ENCODE measurements at places on chromosomes 16 and 17. TPM values are rescaled to one million over a fixed set of nuclear protein-coding genes. Genes with fewer than 3 reads are reported as not detected.
A peak's percentile ranks its signal among the peaks of the same experiment; 100 is the strongest.

- H3K4me3 ChIP-seq: no peak overlapping the region
- H3K27ac ChIP-seq: no peak overlapping the region
- peaks cover 3% of the 10 kb centered on the region for H3K27me3 ChIP-seq
- DNase-seq: no peak
- H3K4me1 ChIP-seq: no peaks in the 10 kb centered on the region
Measured at GRCh38 chr16:49019831-49020230, 261.8 kb downstream of the CBLN1 start.

- H3K27me3 ChIP-seq: no peaks in the 10 kb centered on the region
- peak overlapping the region; percentile 48 for H3K4me3 ChIP-seq
- H3K27ac ChIP-seq: peak overlapping the region; percentile 99
- peaks cover 15% of the 10 kb centered on the region for H3K4me1 ChIP-seq
- DNase-seq: no peak
Measured at GRCh38 chr16:30895627-30896260, 670 bp upstream of the CTF1 start.

DNA sequence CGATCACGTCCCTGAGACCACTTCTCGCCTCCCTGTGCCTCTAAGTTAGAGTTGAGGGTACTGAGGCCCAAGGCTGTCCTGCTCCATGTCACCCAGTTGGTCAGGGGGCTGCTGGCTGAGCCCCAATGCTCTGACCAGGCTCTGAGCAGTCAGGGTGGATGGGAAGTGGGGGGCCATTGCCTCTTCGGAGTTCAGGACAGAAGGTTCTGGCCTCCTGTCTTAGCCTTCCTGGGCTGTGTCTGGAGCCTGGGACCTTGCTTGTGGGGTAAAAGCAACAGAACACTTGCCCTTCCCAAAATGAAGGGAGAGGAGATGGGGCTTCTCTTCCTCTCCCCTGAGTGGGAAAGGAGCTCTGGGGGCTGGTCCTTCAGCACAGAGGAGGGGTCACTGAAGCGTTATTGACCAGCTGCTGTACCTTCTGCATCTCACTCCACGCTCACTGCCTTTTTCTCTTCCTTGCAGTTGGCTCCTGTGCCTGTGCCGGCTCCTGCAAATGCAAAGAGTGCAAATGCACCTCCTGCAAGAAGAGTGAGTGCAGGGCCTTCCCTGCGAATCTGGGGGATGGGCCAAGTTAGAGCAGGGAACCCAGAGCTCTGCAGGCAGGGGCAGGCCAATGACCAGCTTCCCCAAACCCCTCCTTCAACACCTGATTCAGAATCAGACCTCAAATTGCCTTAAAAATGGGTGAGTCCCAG is 580 bp downstream of the MT1X start:
- H3K4me1 ChIP-seq: no peaks in the 10 kb centered on the region
- no peaks in the 10 kb centered on the region for H3K36me3 ChIP-seq
- H3K4me3 ChIP-seq: peak overlapping the region; percentile 47
- no peak for DNase-seq
- peak overlapping the region; percentile 62 for H3K27ac ChIP-seq

GRCh38 chr17:76466775-76467130 is 650 bp upstream of the AANAT start:
- H3K27me3 ChIP-seq: no peaks in the 10 kb centered on the region
- DNase-seq: no peak
- no peak overlapping the region for H3K4me3 ChIP-seq
- H3K27ac ChIP-seq: no peak overlapping the region
- H3K36me3 ChIP-seq: no peaks in the 10 kb centered on the region

DNA sequence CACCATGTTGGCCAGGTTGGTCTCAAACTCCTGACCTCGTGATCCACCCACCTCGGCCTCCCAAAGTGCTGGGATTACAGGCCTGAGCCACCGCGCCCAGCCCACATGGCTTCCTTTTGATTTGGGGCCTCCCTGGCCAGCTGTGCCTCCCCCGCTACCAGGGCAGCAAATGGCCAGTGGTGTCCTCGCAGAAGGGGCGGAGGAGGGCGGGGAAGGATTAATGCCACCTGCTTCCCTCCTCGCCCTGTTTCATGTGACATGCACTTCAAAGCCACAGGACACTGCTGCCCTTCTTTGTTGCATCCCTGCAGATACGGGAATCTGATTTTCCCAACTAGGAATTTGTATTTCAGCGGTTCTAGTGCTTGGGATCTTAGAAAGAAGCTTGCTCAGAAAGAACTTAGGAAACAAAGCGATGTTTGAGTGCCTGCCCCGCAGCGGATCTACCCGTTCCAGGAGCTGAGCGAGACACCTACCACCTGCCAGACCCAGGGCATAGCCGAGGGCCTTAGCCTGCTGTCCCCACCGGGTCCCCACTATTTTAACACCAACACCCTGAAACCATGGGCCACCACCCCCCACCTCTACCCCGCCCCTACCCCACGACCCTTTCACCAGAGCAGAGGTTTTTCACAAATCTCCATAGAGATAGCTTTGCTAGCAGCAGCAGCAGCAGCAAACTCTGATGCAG is 37.7 kb upstream of the CCDC182 start:
- DNase-seq: no peak
- no peaks in the 10 kb centered on the region for H3K27me3 ChIP-seq
- no peak overlapping the region for H3K27ac ChIP-seq

- H3K27ac ChIP-seq: no peak overlapping the region
- no peaks in the 10 kb centered on the region for H3K36me3 ChIP-seq
- no peak for DNase-seq
- no peak overlapping the region for H3K4me3 ChIP-seq
Measured at GRCh38 chr16:86800894-86801293, 222.5 kb downstream of the FOXL1 start.

- H3K4me1 ChIP-seq: no peaks in the 10 kb centered on the region
- H3K36me3 ChIP-seq: no peaks in the 10 kb centered on the region
- no peak for DNase-seq
Measured at GRCh38 chr17:37736428-37736827, 8.4 kb downstream of the HNF1B start.

Gene TRIM16
- 19.7 TPM for total RNA-seq

Gene GRIN2A
- 11.4 TPM for total RNA-seq
